ENCODE measurements at places on chromosomes 2 and 18. TPM values are rescaled to one million over a fixed set of nuclear protein-coding genes. Genes with fewer than 3 reads are reported as not detected.

GRCh38 chr2:223668302-223668998 lies 66.3 kb upstream of the SCG2 start:
- DNase-seq, result no peak

DNA sequence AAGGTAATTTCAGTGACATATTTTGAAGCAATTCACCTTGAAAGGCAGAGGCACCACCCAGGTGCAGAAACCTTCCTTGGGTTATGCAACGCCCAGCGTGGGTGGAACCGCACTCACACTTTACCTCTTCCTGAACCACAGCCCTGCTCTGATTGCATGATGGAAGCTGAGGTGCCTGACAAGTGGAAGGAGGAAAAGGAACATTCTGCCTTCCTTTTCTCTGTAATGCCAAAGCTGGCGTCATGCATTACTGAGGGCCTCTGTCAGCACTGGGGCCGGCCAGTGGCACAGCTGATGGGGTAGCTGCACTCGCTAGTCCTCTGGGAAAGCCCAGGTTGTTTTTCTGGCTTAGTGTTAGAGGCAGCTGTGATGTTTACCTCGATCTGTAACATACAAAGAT lies 266.5 kb downstream of the NEDD4L start:
- peak; percentile 40 for DNase-seq

DNA sequence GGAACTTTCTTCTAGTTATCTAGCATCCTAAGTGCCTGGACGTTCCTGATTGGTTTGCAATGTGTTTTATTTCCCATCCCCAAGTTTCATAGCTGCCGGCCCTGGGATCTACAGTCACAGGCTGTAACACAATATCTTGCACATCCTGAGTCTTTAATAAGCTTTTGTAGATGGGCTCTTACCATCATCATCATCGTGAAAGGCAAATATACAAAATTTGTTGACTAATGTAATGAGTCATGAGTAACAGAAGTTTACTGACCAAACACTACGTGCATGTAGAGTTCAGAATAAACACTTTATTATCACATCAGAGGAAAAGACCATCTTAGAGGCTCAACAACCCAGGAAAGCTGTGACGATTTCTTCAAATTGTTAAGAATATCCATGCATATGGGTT lies 8.1 kb upstream of the TYMS start:
- no peak for DNase-seq

DNA sequence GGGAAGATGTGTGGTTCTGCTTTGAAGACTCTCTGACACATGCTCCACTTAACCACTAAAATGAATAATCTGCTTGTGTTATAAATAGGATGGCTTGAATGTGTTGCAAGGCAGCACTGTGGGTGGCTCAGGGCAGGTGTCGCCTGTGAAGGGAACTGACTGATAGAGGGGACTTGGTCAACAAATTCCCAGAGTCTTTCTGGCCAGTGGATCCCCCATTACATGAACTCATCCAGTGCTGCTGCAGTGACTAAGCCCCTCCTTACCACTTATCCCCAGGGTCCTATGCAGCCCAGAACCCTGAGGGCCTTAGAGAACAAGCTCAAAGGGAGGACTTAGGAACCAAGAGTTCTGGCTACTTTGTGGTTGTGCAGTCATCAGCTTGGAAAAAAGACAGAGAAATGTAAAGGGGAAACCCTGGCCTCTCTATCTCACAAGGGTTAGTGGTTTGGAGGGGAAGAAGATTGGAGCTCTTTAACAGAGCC lies 226.2 kb upstream of the TNP1 start:
- DNase-seq, result no peak

DNA sequence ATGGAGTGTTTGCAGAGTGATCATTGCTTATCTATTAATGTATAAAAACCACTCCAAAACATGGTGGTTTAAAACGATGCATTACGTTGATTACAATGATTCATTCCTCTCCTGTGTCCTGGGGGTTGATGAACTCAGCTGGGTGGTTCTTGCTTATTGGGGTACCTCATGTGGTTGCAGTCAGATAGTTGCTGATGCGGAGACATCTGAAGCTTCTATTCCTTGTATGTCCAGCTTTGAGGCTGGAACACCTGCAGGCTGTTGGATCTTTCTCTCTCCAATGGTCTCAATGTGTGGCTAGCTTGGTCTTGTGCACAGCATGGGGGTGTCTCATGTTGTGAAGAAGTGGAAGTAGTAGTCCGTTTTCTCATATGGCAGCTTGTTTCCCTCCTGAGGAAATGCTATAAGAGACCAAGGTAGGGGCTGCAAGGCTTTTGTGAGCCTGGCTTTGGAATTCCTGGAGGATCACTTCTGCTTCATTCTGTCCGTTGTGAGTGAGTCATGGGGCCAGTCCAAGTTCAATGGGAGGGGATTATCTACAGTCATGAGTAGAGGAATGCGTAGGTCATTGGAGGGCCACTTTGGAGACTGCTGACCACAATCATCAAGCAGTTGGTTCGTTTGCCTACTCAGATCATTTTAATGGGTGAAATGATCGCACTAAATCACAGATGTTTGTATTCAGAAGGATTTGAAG lies 601.0 kb downstream of the SLC4A3 start:
- DNase-seq, result no peak

DNA sequence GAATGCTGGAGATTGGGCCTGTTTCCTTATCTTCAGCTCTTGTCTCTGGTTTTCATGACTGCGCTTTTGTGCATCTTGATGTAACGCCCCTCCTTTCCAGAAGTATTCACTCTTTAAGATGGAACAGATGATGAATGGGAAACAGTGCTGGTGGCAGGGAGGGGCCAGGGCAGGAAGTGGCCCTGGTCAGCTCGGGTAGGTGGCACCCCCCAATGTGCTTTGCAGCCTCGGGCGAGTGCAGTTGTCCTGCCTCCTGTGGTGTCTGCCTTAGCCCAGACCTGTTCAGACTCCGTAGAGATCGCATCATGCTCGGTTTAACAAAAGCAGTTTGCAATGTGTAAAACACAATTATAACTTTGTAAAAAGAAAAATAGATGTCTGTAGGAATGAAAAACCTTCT lies 17.0 kb upstream of the MGAT4A start:
- DNase-seq, result no peak

GRCh38 chr2:11554399-11554716 lies 20.5 kb downstream of the GREB1 start:
- DNase-seq, result no peak

EPC2 gene
- total RNA-seq, result 32.4 TPM

KCNJ13 gene
- not detected for total RNA-seq

INHA gene
- not detected for total RNA-seq

ALPI gene
- total RNA-seq, result not detected

VSNL1 gene
- not detected for total RNA-seq
